ENCODE measurements at places on chromosomes 6 and 20.

DNA sequence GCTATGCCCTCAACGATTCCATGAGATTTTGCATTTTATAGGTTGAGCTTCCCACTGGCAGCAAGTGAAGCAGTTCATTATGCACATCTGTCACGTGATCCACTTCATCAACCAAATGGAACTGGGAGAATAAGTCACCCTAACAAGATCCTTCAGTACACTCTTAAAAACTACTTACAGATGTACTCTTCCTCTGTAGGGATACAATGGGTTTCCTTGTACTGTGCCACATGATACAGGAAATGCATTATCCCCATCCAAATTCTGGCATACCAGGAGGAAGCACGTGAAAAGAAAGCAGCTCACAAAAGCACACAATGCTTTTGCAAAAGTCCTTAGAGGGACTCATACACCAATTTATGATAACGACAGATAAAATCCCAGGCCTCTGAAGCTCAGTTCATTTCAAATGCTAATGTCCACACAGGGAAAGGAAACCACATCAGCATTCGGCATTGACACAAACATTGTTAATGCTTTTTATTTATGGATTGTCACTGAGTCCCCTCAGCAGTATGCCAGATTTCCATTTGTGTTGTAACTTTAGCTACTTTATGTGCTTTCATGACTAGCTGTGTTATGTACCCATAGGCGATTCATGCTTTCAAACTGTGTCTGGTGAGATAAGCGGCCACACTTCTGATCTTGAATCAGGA, 58.1 kb upstream of the REV3L start:
- no peak for DNase-seq

DNA sequence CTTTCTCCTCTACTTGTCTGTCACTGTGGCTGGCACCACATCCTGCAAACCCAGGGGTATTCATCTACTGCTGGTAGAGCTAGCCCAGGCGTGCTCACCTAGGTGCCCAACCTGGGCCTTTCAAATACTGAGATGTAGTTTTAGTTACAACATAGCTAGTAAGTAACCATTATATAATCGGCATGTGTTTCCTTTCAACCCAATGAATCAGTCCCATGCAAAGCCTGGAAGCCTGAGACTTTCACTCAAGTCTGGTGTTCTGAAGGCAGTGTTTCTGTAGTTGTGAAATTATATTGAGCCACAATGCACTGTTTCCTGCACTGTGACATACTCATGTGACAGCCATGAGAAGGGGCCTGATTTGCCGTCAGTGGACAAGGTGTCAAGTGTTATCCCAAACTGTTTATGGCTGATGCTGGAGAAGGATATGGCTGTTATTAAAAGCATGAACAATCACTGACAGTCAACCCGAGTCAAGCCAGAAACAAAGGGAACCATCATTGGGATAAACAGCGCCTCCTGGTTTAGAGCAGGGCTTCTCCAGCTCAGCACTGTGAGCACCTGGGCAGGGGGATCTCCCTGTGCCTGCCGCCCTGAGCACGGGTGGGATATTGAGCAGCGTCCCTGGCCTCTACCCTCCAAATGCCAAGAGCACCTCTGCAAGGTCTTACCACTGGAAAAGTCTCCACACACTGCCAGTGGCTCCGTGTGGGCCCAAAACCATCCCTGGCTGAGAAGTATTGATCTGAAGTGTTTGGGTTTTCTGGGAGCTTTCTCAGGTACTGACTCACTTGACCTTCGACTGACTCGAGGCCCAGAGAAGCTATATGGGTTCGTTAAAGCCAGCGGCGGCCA, 1.6 kb downstream of the PSMA7 start:
- DNase-seq = no peak

- peak; percentile 66 for DNase-seq
Observed at GRCh38 chr20:23995905-23996666, 7.5 kb upstream of the GGTLC1 start.

DNA sequence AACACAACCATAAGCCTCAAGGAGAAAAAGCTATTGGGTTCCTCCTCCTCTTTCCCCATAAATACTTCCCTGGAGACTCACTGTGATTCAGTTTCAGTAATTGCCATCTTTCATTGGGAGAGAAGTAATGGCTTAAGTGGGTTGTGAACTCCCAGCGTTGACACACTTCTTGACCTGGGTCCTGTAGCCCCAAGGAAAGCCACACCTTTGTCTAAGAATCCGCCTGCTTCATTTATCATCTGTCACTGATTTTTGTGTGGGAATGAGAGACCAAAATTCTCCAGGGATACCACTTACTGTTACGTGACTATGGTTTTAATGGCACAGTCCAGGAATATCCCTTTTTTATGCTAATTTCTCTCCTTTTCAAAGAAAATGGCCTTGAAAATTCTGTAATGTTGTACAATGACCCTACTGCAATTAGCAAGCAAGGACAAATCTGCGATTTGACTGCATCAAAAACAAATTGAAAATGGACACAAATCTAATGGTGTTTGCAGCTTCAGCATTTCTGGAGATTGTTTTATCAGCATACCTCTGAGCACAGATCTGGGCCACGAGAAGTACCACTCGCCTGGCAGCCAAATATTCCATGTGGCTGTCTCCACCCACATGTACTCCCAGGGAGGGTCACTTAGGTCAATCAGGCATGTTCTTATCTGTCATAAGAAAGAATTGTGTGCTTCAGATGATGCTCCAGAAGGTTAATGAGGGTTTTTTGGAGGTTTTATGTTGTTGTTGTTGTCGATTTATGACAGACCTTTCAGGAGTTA, 29.8 kb downstream of the DCBLD1 start:
- no peak for DNase-seq

DNA sequence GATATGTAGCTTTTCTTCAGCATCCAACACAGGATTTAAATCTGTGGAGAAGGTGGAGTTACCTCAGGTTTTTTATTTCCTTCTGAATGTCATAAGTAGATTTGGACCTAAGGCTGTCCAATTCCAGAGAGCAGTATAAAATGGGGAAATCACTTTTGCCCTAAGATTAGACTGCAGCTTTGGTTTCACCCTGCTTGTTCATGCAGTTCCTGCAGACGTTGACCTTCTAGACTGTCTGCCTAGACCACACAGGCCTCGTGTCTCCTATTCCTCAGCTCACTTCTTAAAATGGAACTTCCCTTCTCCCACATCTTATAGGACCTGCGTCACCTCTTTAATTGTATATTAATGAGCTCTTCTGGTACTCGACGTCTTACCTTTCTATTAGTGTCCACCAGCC, 26.0 kb upstream of the C6orf62 start:
- DNase-seq = no peak
